NAMALWA (cell line): ENCODE measurements at places on chromosomes 2 and 18.

DNA sequence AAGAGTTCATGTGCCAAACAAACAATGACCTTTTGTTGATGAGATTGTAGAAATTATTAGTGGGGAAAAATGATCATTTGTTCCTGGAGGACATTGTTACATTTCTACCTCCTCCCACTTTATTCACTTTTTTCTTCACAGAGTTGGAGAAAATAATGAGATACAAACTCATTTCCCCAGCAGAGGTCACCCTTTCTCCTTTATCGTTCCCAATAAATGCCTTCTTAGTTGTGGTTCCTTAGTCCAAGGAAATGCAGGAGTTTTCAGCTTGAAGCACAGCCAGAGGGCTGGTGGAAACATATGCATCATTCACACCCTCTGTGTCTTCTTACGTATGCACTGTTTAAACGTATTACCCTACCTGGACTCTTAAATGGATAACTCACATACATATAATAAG lies 108.8 kb downstream of the SLC4A3 start:
- peak; percentile 57 for DNase-seq

- DNase-seq = no peak
These were observed 75.0 kb downstream of the CERS6 start for GRCh38 chr2:168530982-168531622.

GRCh38 chr2:114222344-114222743 lies 220.1 kb upstream of the DPP10 start:
- no peak for DNase-seq

DNA sequence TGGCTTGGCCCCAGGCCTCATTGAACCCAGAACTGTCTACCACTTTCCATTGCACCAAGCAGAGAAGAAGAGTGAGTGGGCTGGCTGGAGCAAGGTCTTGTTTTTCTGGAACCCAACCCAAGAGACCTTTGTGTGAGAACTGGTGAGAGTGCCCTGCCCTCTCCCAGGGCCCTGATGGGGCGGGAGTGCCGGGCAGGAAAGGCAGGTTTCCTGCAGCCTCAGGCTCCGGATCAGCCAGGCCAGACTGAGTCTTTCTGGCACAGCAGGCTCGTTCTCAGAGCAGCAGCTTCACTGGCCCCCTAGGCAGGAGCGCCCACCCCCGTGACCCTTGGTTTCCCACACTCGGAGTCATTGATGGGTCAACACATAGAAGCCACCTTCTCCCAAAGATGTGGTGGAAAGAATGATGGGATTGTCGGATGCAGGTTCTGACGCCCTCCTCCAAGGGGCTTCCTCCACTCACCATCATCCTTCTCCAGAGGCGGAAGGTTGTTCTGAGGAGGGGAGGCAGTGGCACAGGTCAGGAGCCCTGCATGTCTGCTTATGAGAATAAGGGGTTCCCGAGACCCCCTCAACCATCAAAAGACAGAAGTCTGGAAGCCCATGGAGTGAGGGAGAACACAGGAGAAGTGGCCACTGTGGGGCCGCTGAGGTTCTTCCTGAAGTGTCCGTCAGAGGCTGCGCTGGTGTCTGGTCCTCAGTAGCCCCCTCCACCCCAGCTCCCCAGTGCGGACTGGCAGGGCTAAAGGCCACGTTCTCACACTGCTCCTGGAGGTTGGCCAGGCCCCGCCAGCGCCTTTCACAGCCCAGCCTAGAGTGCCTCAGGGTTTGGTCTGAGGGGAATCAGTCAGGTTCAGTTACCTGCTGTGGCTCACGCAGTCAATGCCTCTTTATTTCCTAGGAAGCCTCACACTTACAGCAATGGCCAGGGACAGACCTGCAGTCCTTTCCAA lies 62.8 kb upstream of the LAPTM4A start:
- no peak for DNase-seq

GRCh38 chr2:152126664-152127063 lies 27.8 kb upstream of the CACNB4 start:
- peak; percentile 24 for DNase-seq

GRCh38 chr2:60533101-60534051 lies 20.1 kb downstream of the BCL11A start:
- DNase-seq = no peak

- DNase-seq = no peak
These were observed 37.5 kb upstream of the NCOA1 start for GRCh38 chr2:24453379-24454073.

DNA sequence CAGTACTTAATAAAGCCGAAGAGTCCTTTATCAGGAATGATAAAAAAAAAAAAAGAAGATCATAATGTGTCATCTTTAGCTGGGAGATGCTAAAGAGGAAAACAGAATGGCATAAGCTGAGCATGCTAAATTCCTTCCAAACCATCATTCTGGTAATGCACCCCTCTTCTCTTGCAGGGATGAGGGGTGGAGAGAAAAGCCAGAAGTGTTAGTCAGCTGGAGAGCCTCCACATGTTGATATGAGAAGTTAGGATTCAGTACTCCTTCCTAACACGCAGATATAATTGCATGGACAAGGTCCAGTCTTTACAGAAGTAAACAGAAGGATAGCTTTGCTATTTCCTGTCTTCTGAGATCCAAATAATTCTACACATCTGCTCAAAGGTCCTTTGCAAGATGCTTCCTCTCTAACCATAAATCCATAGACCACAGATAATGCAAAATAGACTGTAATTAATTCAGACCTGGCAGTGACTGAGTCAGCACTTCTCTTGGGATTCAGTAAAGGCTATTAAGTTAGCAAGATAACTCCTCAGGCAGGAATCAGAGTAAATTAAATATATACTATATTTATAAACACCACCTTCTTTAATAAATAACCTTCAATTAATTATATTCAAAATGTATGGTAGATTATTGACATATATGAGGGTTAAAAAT lies 930.0 kb upstream of the KLHL29 start:
- DNase-seq = no peak

- no peak for DNase-seq
These were observed 146.8 kb downstream of the SEPTIN10 start for GRCh38 chr2:109466674-109467575.

DNA sequence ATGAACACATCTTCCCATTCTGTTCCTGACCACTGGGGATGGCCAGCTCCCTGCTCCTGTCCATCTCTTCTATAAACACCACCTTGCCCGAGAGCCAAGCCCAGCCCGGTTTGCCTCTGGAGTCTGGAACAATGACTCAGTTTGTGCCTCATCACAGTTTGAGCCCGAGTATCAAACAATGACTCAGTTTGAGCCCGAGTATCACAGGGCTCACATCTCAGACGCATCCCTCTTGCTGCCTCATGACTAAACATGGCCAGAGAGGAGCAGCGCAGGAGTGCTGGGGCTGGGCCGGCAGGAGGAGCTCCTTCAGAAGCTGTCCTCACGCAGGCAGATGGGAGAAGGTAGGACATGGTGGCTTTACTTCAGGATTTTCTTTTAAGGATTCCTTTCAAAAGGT lies 68.7 kb downstream of the PXDN start:
- DNase-seq = no peak

GRCh38 chr2:101558740-101559525 lies 84.0 kb upstream of the RFX8 start:
- DNase-seq = no peak

DNA sequence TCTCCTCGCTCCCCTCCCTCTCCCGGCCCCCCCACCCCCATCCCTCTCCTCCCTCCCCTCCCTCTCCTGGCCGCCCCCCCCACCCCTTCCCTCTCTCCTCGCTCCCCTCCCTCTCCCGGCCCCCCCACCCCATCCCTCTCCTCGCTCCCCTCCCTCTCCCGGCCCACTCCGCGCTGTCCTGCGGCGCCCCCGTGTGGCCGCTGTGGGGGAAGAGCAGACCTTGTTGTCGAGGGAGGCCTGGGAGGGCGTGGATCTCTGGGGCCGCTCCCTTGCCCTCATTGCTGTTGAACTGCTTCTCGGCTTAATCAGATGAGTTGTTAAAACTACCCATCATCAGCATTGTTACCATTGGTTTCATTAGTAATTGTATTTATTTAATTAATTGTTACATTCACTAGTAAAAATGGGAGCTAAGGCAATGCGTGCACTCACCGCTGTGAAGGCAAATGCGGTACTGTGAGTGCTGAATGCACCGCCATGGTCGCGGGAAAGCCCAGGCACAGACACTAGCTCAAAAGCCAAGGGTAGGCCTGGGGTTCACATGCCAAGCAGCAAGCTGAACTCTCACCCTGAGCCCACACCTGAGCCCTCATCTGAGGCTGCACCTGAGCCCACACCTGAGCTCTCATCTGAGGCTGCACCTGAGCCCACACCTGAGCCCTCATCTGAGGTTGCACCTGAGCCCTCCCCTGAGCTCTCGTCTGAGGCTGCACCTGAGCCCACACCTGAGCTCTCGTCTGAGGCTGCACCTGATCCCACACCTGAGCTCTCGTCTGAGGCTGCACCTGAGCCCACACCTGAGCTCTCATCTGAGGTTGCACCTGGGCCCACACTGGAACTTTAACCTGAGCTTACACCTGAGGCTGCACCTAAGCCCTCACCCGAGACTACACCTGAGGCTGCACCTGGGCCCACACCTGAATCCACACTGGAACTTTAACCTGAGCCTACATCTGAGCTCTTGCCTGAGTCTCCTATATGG lies 8.8 kb downstream of the RTP5 start:
- peak; percentile 83 for DNase-seq

GRCh38 chr18:76398896-76399612 lies 96.0 kb downstream of the ZNF516 start:
- DNase-seq = peak; percentile 78

- no peak for DNase-seq
These were observed 171.2 kb downstream of the SP3 start for GRCh38 chr2:173793709-173794565.

GRCh38 chr2:50126845-50127244 lies 905.1 kb downstream of the NRXN1 start:
- no peak for DNase-seq

- no peak for DNase-seq
These were observed 209.2 kb downstream of the MCFD2 start for GRCh38 chr2:46706264-46706983.

DNA sequence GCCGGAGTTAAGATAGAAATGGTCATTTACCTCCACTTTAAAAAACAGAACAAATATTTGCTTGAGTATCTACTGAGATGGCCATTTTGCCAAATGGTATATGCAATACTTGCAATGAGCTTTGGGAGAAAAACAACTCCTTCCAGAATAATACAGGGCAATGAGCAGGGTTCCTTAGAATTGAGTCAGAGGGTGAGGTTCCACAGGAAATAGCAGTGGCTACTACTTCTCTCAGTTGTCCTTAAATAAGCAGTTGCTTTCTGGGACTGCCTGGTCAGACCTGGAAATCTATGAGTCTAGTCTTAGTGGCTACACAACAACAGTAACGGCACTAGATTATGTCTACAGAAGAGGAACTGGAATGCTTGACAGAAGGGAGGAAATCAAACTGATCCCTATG lies 80.9 kb upstream of the CCDC85A start:
- DNase-seq = no peak

DNA sequence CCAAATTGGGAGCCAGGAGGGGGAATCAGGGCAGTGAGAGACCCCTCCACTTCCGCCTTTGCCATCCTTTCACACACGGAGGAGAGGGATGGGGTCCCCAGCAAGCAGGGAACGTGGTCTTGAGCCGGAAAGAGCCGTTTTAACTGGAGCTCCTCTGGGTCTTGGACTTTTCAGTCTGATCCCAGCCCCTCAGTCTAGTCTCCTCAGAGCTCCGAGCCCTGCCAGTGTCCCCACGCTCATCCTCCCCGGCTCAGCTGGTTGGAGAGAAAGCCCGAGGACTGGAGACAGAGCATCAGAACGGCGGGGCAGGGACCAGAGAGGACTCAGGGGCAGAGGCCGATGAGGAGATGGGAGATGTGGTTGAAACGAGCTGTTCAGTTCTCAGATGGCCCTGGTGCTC lies 26.1 kb upstream of the OTOF start:
- no peak for DNase-seq

- DNase-seq = no peak
These were observed 1072.4 kb downstream of the RPIA start for GRCh38 chr2:89763581-89764485.

DNA sequence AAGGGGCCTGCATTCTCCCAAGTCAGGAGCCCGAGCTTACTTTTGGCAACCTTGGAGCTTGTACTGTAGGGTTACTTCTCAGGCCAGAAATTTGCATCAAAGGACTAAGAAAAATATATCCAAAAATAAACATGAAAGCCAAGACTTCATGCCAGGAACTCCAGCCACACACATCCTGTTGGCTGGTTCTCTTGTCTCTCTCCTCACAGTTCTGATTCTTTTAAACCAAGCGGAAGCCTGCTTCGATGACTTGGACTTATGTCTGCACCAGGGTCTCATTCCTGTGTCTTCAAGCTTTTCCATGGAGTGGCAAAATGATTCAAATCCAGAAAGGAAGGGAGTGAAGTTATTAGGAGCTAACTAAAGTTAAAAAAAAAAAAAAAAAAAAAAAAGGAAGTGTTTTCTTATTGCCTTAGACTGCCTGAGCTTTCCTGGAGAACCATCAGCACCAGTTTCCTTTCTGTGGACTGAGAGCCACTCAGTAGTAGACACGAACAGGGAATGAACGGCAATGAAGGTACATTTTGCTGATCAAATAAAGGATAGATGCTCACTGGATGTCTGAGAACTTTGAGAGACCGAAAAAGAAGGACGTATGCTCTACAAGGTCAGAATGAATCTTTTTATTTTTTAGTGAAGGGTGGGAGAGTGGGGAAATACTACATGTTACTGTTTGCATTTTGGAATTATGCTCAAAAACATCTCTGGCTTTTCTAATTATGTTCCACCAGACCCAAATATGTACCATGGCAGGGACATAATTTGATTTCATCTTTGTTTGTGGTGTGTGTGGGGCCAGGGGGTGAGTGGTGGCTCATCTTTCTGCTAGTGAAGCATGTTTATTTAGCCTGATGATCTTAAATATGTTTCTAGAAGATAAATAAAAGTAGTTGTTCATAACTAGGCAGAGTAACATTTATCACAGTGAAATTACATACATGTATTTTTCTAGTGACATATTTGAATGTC lies 86.0 kb downstream of the RAPGEF4 start:
- no peak for DNase-seq

DNA sequence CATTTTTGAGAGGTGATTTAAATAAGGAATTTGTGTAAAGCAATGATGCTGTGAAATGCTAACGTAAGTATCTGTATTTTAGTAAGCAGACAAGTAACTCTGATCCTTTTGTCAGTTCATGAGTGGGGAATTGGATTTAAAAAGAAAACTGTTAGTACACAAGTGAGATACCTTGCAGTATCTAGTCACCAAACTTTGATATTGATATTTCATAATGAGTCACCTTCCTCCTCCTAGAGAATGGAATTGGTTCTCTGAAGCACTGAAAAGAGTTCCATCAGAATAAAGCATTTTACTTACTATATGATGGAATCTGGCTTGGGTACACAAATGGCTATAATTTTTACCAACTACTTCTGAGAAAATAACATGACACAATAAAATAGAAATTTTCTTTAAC lies 232.2 kb downstream of the ZNF804A start:
- DNase-seq = no peak

DNA sequence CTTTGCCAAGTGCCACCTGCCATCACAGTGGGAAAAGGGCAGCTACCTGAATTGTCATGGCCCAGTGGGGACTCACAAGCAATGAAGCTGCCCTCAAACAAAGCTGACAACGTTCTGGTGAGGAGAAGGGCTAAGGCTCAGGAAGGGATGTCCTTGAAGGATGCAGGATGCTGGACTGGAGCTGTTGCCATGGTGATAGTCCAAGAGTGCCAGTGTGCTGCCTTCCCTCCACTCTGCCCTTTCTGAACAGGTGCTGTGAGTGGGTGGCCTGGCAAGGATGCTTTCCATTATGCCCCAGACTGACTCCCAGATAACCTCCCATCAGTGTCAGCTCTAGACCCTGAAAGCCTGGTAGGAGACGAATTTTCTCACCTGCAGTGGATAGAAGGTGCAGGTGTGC lies 137.8 kb upstream of the GYPC start:
- DNase-seq = no peak

- DNase-seq = no peak
These were observed 797.6 kb upstream of the CDH2 start for GRCh38 chr18:28974504-28974903.

- DNase-seq = no peak
These were observed 94.6 kb downstream of the MC4R start for GRCh38 chr18:60277855-60278480.
